ENCODE measurements at places on chromosomes 1 and 21.
A peak's percentile ranks its signal among the peaks of the same experiment; 100 is the strongest.

- DNase-seq: no peak
These were observed 61.6 kb downstream of the LRRN2 start for GRCh38 chr1:204623894-204624361.

- no peak for DNase-seq
These were observed 433 bp upstream of the DMBX1 start for GRCh38 chr1:46489169-46489637.

- peak; percentile 5 for DNase-seq
These were observed 313.0 kb downstream of the RWDD3 start for GRCh38 chr1:95547005-95547404.

- DNase-seq: no peak
These were observed 9.8 kb downstream of the RLF start for GRCh38 chr1:40171036-40171435.

DNA sequence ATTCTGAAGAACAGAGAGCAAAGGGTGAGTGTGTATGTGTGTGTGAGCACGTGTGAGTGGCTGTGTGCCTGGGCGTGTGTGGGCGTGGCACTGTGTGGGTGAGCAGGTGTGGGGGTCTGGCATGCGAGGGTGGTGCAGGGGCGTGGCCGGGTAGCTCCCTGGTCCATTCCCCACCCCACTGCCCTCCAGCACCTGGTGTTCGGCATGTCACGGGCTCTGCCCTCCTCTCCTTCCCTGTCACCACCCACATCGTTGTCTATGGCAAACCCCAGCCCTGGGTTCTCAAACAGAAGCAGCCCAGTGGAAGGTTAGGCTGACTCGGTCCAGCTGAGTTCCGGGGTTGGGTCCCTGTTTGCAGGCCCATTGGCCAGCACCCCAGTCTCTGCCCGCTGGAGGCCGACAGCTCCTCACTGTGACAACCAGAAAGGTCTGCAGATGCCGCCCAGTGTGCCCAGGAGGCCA lies 39.8 kb downstream of the UBE2G2 start:
- DNase-seq: no peak

DNA sequence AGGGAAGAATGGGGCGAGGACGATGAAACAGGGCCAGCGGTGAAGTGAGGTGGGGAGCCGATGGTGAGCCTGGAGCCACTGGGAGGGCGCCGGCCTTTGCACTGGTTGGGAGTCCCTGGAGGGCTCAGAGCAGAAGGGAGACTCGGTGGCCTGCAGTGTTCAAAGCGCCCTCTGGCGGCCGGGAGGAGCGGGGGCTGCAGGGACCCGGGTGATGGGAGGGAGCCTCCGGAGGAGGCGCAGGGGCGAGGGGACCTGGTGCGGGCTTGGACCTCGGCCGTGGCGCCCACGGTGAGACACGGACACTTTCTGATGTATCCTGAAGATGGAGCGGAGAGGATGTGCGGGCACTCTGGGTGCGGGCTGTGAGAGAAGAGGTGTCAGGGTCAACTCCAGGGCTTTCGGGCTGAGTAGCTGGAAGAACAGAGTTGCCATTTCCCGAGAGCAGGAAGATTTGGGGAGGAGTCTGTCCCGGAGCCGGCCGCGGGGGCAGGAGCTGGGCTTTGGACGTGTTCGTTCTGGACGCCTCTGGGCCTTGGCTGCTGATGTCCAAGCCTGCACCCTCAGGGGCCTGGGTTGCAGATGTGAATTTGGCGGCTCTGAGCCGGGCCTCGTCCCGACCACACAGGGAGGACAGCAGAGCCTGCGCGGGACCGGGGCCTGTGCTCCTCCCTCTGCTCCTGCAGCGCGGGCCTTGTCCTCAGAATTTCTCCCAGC lies 29.7 kb downstream of the HEYL start:
- peak; percentile 9 for DNase-seq

- no peak for DNase-seq
These were observed 1.8 kb upstream of the MEX3A start for GRCh38 chr1:156083800-156084790.

GRCh38 chr1:183091181-183091580 lies 68.0 kb downstream of the LAMC1 start:
- DNase-seq: no peak

DNA sequence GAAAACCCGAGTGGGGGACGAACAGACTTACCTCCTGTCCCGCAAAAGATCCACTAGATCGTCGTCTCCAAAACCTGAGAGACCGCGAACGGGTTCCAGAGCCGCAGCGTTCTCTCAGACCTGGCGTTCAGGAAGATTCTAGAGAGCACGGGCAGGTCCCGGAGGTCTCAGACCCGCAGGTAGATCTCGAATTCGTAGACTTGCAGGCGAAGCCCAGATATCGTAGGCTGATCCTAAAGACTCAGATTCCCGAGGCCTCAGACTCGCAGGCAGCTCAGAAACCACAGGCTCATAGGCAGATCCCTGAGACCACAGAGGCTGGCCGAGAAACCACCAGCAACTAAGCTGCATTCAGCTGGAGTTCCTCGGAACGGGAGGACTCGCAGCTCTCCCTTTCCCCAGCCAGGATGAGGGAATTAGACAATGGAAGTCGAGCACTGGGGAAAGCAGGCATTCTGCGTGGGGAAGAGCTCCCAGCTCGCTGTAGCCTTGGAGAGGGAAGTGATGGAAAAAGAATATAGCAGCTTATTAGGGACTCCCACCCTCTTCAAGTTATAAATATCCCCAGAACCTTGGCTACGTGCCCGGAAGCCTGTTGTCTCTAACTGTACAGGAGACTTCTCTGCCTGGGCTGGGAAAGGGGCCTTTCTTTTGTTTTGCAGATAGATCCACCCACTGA lies at the start of gene ZNF436:
Gene ZNF436 (minus strand): TSS at position 502 of the 679 bp plus-strand sequence. CDS start 1,831 bp downstream, outside the sequence.
- DNase-seq: peak; percentile 20

GRCh38 chr1:169110689-169111447 lies 4.4 kb downstream of the ATP1B1 start:
- DNase-seq: no peak

DNA sequence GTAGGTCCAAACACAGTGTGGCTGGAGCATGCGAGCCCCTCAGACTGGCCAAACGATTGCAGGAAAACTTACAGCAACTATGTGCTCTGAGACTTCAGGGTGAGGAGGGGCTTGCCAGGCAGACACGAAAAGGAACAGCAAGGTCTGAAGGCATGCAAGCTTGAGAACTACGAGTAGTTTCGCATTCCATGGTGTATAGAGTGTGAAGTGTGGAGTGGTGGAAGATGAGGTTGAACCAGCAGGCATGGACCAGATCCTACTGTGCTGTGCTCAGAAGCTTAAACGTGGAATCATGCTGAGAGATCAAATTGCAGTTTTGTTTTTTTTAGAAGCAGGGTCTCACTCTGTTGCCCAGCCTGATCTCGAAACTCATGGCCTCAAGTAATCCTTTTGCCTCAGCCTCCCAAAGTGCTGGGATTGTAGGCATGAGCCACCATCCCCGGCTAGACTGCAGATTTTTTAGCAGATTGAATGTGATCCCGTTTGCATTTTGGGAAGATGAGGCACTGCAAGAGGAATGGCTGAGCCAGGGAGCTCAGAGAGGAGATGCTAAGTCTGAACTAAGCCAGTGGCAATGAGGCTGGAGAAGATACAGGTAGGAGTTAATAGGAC lies 5.1 kb upstream of the TFAP2E start:
- DNase-seq: no peak

DNA sequence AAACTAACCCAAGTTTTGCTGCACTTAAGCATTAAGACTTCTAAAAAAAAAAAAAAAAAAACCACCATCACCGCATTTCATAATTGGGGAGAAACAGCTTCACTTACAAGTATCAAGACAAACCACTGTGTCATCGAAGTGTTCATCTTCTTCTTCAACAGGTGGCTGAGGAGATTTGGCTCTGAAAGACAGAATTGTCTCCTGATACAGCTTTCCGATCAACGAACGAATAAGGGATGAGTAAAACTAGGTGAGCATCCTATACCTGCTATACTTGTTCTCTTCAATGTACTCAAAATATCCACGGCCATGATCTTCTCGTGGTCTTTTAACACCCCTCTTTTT lies 2.0 kb downstream of the HNRNPU start:
- peak; percentile 4 for DNase-seq

GRCh38 chr1:22055463-22055862 lies 3.0 kb downstream of the CDC42 start:
- no peak for DNase-seq

- no peak for DNase-seq
These were observed 29.7 kb downstream of the HSPA13 start for GRCh38 chr21:14353231-14353630.

DNA sequence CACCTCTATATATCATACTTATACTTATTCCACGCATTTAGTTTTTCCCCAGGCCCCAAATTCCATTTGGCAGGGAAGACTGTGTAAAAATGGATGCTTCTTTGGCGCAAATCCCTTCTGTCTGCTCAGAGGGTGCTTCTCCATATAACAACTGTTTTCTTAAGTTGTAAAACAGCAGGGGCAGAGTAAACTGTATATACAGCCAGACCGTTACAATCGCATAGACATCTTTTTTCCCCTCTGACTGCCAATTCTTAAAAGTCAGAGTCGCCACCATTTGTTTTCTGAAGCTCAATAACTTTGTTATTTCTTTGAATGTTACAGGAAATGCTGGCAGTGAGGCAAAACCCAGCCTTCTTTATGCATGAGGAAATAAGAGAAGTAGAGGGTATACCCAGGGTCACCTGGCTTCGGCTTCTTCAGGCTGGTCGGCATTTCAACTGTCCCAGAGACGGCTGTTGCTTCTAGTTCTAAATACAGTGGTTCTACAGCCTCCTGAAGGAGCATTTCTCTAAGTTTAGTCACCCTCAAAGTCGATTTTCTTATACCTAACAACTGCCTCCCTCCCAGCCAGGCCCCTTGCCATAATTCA lies 188.4 kb downstream of the CLIC6 start:
- no peak for DNase-seq

GRCh38 chr1:245461681-245462080 lies 306.9 kb downstream of the KIF26B start:
- DNase-seq: no peak

DNA sequence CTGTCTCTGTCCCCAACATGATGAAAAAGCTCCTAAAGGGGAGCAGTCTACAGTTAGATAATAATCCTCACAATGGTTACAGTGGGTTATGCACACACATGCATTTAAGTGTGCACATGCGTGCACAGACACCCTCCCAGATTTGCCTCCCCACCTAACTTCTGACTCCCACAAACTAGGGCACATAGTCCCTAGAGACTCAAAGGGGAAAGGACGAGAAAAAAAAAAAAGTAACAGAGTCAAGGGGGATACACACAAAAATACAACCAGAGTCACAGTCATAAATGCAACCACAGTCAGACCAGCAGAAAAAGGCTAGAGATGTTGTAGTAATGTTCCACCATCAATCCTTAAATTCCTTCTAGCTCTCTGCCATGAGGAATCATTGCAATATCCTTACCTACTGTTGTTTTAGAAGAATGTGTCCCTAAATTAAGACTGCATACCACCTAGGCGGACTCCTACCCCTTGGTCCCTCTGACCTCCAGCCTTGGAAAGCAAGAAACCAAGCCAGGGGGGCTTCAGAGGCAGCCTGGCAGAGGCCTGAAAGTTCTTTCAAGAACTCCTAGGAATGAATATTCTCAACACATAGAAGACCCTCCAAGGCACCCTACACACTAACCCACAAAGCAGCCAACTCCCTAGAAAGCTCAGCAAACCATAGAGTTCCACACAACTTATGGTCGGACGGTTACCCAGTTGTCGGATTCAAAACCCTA lies 1.3 kb downstream of the CRTC2 start:
- no peak for DNase-seq

DNA sequence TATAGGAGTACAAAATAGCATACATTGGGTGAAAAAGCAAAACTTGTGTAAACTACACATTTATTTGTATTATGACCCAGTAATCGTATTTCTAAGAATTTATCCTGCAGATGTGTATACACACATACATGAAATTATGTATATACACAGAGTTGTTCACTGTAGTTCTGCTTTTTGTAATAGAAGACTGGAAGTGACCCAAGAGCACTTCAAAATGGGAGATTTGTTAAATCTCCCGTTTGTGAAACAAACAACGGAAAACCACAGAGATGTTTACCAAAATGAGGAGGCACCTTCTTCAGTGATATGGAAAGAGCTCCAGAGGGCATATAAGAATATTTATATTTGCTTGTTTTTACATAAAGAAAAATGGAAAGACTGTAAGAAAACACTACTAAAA lies 18.0 kb upstream of the MNDA start:
- DNase-seq: no peak

DNA sequence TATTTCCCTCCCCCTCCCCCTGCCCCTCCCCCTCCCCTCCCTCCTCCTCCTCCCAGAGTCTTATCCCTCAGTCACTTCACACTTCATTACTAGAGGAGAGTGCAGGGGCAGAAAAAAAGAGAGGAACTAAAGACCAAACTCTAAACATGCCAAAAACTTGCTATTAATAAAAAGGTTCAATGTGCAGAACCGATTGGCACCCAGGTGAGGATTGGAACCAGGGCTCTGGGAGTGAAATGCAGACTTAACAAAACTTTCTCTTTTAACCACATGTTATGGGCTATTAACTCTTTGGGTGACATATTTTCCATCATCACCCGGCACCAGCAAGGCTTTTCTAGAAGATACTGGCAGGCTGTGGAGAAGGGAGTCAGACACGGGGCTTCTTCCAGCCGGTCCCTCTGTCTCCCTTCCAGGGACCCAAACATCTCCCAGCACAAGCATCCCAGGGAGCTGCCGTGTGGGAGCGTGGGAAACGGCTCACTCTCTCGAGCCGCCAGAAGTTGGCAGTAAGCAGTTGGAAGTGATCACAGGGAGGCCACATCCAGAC lies 13.6 kb downstream of the NID1 start:
- DNase-seq: no peak

DNA sequence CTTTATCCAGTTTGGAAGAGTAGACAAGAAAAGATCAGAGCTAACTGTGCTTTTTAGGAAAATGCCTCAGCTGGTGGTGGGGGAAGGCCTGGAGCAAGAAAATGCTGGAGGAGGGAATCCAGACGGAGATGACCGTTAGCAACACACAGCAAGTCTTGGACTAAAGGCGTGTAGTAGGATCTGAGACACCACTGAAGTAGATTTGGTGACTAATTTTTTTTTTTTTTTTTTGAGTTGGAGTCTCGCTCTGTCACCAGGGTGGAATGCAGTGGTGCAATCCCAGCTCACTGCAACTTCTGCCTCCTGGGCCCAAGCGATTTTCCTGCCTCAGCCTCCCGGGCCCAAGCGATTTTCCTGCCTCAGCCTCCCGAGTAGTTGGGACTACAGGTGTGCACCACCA lies 41.2 kb downstream of the LPAR3 start:
- DNase-seq: peak; percentile 89

GRCh38 chr1:168097921-168098528 lies 38.7 kb downstream of the GPR161 start:
- DNase-seq: no peak

Data from foreskin keratinocyte (primary cell).